Spleen (tissue), 13 donors: ENCODE measurements at places on chromosomes 7 and 10. TPM values are rescaled to one million over a fixed set of nuclear protein-coding genes. Genes with fewer than 3 reads are reported as not detected.

Gene PRSS2
- total RNA-seq, result 14.5 TPM

- DNase-seq, result peak; percentile 31
These were observed 238.5 kb downstream of the ZMYND11 start for GRCh38 chr10:373526-374309.

Gene SFMBT2
- total RNA-seq, result 32.8 TPM

DNA sequence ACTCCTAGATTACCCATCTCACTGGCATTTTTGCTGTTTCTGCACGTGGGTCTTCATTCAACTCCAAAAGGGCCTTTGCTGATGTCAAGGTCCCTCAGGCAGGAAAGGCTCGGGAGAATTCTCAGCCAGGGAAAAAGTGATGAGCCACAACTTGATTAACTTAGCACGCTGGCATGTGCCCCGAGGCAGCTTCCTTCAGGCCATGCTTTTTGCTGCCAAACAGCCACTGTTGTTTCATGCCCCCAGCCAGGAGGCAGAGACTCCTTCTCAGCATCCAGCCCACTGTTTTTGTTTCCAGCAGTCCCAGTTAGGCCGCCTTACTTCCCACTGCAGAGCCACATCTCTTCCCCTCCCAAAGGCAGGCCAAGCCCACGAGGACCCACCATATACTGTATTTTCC lies 266.5 kb upstream of the YAE1 start:
- no peak for DNase-seq

GRCh38 chr10:59702347-59702746 lies 7.3 kb downstream of the SLC16A9 start:
- no peak for DNase-seq

- DNase-seq, result no peak
These were observed 659.7 kb upstream of the IGFBP3 start for GRCh38 chr7:46580766-46581165.

DNA sequence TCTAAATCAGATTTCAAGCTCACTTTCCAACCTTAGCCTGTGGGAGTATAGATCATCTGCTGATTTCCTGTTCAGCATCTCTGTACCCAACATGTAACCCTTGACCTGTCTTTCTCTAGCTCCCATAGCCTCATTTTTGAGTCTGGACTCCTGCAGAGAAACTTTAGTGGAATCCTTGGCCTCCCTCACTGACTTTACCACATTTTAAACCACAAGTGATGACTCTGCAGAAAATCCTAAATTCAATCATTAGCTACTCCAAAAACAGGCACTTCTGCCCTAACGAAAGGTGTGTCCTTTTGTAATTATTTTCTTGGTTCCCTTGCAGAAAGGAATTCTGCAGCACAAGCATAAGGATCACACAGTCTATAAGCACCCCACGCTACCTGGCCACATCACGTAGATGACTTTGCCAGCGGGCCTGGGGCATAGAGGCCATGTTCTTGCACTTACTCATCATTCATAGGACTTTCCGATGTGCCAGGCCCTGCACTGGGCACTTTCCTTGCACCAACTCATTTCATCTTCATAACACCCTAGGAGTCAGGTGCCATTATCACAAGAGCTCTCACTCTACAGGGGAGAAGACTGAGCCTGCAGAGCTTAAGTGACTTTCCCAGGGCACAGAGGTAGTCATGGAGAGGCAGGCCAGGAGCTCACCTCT lies 57.2 kb upstream of the OPALIN start:
- no peak for DNase-seq

Gene UNCX
- not detected for total RNA-seq

Gene OR2A5
- not detected for total RNA-seq

- DNase-seq, result no peak
These were observed 6.2 kb downstream of the JAZF1 start for GRCh38 chr7:28174442-28174841.
